ENCODE measurements at places on chromosomes 3 and 15.

GRCh38 chr15:98731712-98732450 lies 83.5 kb downstream of the IGF1R start:
- DNase-seq, result no peak

- no peak for DNase-seq
Observed at GRCh38 chr3:55780913-55781312, 293.8 kb upstream of the WNT5A start.

- DNase-seq, result no peak
Observed at GRCh38 chr15:77475001-77475400, 54.3 kb downstream of the HMG20A start.

GRCh38 chr3:175422744-175423143 lies 563.6 kb downstream of the NAALADL2 start:
- DNase-seq, result no peak

- DNase-seq, result no peak
Observed at GRCh38 chr3:184235381-184236032, 6.1 kb downstream of the VWA5B2 start.

- no peak for DNase-seq
Observed at GRCh38 chr3:52534281-52535183, 875 bp upstream of the NT5DC2 start.

DNA sequence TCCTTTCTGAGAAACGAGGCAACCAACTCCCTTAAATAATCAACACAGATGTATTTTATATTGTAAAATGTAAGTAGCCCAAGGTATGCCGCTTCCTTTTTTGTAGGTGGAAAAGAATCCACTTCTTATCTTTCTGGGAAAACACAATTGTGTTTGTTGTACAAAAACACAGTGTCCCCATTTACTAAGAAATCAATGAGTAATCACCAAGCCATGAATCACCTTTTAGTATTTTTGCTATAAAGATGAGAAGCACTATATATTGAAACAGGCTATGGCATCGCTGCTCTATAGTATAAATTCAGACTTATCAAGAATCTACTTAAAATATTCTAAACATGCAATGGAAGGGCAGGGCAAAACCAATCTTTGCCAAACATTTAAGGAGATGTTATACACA lies 104.0 kb downstream of the TNIK start:
- no peak for DNase-seq

GRCh38 chr3:46681387-46681786 lies 12.1 kb downstream of the ALS2CL start:
- no peak for DNase-seq

- no peak for DNase-seq
Observed at GRCh38 chr15:33124811-33125210, 69.7 kb downstream of the FMN1 start.

DNA sequence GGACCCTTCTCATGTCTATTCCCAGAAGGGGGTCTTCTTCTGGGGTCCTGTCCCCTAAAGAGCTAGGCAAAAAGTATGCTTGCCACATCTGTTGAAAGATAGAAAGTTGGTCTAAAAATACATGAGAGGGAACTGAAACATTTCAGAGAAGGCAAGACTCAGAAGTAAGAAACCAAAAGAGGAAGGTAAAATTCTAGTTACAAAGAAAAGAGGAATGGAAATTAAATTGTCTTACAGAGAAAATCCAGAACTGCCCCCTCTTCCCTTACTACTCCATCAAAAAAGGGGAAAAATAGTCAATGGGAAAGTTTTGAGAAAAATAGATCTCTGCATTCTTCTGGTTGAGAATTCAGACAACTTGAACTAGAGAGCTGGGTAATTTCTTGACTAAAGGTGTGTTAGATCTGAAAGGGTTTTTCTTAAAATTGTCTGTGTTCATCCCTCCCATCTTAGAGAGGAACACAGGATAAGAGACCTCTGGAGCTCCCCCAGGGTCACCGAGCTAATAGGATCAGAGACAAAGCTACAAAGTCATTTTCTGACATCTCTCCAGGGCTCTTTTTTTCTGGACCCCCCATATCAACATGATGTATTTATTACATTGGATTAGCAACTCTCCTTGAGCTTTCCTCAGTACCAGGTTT lies 32.3 kb upstream of the CCR2 start:
- DNase-seq, result no peak

- DNase-seq, result no peak
Observed at GRCh38 chr3:45425237-45425933, 37.0 kb downstream of the LARS2 start.

GRCh38 chr3:8279886-8280550 lies 221.6 kb upstream of the LMCD1 start:
- DNase-seq, result no peak

DNA sequence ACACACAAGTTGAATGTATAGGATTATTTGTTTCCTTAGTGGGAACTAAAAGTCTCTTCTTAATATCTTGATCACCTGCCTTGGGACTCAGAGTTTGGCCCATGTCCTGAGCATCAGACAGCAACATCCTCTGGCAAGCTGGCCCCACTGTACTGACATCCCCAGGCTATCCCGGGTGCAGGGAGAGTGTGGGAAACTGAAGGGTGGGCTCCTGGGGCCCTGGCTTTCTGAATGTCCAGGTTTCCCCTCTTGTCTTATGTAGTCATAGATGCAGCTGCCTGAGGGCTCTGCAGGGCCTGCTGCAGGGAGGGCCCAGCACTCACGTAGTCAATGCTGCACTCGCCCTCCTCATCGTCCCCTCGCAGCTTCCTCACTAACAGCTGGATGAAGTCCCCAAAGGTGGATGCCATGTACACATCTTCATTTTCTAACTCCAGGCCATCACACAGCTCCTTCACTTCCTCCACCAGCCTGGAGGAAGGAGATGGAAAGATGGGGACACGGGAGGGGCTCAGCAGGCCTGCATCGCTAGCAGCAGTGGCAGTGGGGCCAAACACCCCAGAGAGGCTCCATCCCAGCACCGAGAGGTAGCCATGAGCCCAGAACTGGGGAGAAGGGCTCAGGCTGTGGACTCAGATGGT lies 42.8 kb downstream of the ALDH1L1 start:
- DNase-seq, result no peak

DNA sequence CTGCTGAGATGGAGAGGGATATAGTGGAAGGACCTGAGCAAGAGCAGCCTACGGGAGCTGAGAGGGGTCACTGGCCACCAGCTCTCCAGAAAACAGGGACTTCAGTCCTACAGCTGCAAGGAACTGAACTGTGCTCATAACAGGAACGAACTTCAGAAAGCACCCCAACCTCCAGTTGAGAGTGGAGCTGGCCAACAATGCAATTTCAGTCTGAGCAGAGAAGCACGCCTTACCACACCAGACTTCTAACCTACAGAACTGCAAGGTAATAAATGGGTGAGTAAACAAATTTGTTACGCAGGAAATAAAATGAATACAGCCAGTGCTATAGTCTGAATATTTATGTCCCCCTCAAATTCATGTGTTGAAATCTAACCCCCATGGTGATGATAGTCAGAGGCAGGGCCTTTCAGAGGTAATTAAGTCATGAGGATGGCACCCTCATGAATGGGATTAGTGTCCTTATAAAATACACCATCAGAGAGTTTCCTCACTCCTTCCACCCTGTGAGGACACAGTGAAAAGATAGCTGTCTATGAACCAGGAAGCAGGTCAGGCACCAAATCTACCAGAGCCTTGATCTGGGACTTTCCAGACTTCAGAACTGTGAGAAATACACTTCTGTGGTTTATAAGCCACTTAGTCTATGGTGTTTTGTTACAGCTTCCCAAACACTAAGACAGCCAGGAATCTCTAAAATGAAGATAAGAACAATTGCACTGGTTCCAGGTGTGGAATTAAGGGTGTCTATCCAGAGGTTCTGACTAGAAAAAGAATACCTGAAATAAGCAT lies 58.6 kb downstream of the SYNM start:
- DNase-seq, result no peak

GRCh38 chr15:88571852-88572259 lies 25.4 kb upstream of the DET1 start:
- DNase-seq, result no peak

- DNase-seq, result no peak
Observed at GRCh38 chr3:52218026-52218425, 7.4 kb downstream of the TLR9 start.

DNA sequence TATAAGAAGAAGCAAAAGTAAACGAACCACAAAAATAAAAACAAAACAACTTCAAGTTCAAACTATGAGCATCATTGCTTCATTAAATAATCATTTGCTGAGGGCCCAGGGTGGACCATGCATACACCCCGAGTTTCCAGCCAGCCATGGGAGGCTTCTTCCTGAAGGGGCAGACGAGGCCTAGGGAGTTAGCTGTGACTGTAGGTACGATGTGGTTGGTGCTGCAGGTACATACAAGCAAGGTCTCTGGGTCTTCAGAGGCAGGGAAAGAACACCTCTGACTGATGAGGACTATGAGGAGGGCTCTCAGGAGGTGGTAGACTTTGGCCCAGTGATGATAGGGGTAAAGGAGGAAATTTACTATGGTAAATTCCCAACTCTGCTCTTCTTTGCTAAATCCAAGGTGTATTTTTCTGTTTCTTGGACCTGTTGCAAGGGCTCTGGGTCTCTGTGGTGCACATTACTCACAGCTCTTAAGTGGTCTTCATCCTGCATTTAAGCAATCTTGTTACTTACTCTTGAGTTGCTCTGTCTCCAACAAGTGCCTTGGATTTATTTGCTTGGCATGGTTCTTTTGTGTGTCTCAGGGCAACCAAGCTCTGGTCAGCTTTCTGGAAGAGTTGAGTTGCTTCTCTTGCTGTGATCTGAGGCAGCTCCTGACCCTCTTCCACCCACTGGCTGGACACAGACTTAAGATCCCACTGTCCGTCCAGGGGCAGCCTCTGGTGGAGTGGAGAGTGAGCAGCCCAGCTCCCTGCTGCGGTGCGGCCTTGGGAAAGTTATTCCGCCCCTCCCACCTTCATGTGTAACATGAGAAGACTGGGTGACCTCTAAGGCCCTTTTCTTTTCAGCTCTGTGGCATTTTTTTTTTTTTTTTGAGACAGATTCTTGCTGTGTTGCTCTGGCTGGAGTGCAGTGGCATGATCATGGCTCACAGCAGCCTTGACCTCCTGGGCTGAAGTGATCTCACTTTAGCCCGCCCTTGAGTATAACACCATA lies 56.1 kb upstream of the KIF23 start:
- DNase-seq, result peak; percentile 39

DNA sequence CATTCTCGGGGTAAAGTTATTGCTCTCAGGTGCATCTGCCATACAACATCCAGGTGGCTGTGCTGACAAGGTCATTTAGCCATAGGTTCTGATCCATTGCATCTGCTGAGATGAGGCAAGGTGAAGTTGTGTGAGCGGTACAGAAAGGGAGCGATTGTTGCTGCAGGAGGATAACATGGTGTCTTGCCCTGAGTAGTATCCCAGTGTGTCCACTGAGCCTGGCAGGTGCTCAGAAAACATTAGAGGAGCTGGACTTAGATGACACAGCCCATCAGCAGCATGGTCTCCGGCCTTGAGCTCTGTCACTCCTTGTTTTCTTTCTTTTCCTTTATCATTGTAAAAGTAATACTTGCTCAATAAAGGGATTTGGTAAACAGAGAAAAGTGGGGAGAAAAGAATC lies 161.1 kb upstream of the ATP10A start:
- DNase-seq, result no peak

DNA sequence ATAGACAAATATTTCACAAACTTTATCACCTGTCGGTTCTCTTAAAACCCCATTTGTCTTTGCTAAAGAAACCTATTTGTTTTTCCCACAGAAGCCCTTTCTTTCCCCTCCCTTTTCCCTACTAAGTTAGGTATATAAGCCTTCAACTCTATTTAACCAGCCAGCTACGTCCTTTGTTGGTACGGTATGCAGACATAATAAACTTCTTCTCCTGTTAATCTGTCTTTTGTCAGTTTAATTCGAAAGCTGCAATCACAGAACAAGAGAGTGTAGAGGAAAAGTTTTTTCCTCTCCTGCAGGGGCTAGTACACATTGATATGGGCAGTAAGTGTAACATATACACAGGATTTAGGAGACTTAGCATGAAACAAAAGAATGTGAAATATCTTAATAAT lies 21.9 kb upstream of the C15orf39 start:
- DNase-seq, result no peak

- DNase-seq, result no peak
Observed at GRCh38 chr3:149479621-149480325, 5.3 kb downstream of the TM4SF4 start.

DNA sequence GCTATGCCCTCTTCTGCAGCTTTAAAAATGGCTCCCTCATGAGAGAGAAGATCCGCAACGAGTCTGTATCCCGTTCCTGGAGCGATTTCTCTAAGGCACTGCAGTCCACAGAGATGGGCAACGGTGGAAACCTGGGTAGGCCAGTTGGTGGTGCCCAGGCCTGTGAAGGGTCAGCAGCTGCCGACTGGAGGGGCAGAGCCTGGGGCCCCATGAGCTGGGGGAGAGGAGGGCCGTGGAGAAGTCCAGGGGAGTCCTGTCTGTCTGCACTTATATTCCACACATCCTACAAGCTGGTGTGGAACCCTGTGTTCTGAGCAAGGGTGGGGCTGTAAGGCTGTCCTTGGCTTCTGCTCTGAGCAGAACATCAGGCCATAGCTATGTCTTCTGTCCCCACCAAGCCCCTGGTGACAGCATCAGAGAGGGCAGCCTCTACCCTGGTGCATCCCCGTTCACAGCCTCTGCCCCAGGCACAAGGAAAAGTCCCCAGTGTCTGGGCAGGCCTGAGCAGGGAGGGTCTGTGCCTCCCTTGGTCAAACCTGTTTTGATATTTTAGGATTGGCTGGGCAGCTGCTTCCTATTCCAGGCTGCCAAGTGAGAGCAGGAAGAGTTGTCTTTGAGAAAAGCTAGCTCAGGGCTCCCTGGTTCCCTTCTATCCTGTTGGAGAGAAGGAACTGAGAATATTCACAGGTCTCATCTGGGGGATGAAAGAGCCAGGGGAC lies 29.7 kb downstream of the XYLB start:
- no peak for DNase-seq

GRCh38 chr15:79248183-79248582 lies 34.3 kb upstream of the ANKRD34C start:
- no peak for DNase-seq

DNA sequence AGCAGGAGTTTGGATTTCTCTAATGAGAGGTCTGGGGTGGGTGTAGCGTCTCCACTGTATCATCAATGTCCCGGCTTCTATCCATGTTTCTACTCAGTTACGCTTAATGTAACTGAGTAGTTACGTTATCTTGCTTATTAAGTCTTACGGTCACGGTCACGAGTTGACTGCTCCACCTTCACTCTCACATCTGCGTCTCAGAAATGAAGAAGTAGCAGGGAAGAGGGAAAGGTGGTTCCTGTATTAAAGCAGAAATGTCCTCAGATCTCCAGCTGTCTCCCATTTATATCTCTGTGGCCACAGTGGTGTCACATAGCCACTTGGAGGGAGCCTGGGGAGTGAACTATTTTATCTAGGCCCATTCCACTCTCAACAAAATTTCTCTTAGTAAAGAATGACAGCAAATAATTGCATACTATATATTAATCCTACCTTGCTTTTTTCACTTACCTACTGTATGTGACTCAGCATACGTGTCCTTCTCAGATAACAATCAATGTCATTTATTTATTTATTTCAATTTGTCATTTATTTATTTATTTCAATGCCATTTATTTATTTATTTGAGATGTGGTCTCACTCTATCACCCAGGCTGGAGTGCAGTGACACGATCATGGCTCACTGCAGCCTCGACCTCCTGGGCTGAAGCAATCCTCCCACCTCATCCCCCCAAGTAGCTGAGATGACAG lies 39.7 kb upstream of the RNU6-1 start:
- DNase-seq, result no peak

- no peak for DNase-seq
Observed at GRCh38 chr3:3586336-3586735, 212.9 kb upstream of the LRRN1 start.

- no peak for DNase-seq
Observed at GRCh38 chr3:73768524-73769308, 144.0 kb upstream of the PDZRN3 start.
